Stimulated activated CD4-positive, alpha-beta T cell treated with anti-CD3 and anti-CD28 coated beads, Interleukin-15, amount 100 ng/mL, for 1 hour (primary cell): ENCODE measurements at places on chromosomes 2 and 18.

DNA sequence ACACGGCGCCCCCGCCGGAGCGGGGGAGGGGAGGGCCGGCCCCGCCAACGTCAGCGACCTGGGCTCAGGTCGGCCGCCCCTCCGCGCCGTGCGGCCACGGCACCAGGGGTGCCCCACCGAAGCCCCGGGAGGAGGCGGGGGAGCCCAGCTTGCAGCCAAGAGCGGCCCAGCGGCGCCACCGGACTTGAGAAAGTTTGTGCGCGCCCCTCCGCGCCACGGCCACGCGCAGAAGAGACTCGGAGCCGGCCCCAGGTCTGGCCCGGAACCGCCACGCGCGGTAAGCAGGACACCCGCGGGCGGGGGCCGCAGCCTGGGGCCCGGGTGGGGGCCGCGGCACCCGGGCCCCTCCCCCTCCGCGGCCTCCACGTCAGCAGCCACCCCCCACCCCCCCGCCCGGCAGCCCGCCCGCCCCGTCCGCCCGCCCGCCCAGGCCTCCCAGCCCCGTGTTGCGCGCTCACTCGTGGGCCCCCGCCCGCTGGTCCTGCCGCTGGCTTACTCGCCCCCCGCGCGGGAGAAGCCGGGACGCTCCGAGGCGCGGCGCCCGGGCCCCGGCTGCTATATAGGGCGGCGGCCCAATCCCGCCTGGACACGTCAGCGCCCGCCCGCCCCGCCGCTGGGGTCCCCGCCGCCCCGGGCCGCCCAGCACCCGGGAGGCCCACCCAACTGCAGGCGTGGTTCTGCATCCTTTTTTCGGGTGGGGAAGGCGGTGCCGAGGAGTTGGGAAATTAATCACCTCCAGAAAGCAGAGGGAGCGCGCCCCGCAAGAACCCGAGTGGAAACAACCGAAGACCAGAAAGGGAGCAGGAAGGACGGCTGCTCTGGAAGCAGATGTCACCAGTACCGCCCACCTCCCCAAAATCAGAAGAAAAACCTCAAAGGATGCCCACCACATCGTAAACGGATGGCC is 42.9 kb downstream of the HDLBP start:
- DNase-seq, result peak; percentile 35

DNA sequence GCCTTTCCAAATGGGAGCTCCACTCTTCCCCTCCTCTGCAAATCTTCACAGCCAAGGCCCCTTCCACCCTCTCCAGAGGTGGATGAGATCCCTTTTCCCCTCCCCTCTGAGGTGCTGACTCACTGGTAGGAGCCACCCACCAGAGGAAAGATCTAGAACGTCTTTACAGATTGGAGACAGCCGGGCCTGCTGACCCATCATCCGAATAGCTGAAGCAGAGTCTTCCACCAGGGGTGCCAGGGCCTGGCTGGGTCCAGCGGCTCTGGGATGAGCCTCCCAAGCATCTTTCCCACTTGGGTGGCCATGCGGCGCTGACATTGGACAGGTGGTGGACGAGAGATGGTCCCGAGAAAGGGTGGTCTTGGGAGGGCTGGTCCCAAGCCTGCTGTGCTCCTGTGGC is 9.0 kb downstream of the ERFE start:
- no peak for DNase-seq

DNA sequence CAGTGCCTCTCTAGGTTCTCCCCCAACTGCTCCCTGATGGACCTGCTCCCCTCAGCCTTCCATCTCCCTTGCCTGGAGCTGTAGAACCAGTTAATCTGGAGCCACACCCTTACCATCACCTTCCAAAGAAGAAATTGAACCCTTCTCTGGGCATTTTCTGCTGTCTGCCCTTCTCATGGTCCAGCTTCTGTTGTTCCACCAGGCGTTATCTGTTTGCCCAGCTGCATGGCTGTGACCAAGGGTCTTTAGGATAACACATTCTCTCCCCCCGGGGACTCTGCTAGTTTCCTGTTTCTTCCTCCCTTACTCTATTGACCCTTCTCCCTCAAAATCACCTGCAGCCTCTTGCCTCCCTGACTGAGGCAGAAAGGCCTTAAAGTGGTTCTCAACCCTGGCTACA is 3.2 kb upstream of the ANKRD53 start:
- no peak for DNase-seq

DNA sequence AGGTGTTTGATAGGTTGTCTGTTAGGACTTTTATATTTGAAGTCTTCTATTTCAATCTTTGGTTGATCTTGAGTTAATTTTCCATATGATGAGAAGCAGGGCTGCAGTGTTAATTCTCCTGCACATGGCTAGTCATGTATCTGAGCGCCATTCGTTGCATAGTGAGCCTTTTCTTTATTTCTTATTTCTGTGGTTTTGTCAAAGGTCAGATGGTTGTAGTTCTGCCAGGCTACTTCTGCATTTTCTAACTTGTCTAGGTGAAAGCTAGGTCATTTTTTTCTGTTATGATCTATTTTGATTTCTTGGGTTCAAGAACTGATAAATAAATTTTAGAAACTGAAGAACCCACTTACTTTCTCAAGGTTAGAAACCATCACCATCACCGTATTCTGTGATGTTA is 56.7 kb downstream of the CCDC74A start:
- no peak for DNase-seq

GRCh38 chr18:10386956-10387355 is 67.5 kb upstream of the APCDD1 start:
- DNase-seq, result no peak
